ENCODE measurements at places on chromosomes 7 and 10.

GRCh38 chr10:71454347-71454746 lies 57.6 kb downstream of the CDH23 start:
- DNase-seq: no peak

GRCh38 chr7:121608785-121609184 lies 212.7 kb upstream of the FAM3C start:
- DNase-seq: no peak

DNA sequence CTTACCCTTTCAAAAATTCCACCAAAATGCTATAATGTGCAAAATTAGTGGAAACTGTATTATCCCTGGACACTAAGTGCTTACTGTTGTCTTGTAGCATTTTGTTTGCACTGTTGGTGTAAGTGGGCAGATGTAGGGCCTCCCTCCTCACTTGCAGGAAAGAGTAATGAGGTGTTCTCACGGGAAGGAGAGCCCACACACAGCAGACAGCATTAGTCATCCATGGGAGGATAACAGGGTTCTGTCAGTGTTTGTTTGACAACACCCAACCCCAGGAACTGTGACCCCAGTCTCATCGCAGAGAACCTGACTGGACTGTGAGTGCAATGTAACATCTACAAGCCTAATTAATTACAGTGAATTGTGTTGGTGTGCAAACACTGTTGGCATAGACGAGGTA lies 58.7 kb upstream of the VSTM2A start:
- no peak for DNase-seq

DNA sequence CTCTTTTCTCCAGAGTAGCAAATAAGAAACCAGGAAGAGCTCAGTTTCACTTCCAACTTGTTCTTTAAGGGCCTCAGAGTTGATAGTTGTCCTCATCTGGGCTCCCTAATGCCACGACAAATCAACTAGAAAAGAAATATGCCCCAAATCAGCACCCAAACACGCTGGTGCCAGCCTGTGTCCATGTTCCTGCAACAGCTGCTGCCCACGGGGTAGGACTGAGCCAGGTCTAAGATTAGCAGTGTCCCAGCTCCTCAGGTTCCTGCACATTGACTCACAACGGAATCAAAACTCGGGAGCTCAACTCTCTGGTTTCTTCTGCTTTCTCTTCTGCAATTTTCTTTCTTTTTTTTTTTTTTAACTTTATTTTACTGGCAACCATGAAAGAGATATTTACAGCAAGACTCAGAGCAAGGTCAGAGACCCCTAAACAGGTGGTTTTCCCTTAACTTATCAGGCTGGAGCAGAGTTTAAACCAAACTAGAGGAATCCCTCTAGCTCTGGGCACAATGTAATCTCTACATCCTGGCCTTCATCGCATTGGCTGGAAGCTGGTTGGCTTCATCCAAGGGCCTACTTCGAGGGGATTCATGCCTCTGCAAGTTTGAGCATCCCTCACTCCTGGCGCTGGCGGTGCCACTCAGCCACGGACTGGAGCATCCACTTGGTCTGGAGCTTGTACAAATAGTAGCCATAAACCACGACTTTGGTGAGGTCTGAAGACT lies 126.1 kb downstream of the PFKFB3 start:
- no peak for DNase-seq

DNA sequence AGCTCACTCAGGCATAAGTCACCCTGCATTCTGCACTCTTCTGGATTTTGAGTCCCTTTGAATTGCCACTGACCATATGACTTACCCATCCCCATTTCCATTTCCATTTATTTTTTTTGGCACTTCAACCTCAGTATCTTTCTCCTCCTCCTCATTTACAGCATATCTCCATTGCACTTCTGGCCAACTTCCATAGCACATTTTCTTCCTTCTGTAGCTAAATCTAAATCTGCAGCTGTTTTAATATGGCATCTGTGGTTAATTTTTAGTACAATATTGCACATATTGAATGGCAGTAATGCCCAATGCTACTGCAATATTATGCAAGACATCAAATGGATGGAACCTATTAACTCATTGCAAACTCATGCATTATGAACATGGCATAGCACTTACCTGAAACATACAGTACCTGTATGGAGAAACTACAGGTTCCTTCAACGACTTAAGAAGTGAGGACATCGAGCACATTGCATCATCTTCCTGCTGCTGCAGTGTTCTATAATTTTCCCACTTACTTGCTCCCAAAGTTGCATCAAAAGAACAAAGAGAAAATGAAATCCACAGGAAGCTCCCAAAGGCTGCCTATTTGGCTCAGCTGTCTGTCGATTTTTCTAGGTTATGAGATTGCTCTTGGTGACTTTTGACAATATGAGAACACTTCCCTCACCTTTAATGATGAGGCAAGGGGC lies 55.7 kb downstream of the LRRTM3 start:
- no peak for DNase-seq

- no peak for DNase-seq
Measured at GRCh38 chr10:51233337-51234100, 159.2 kb downstream of the PRKG1 start.

DNA sequence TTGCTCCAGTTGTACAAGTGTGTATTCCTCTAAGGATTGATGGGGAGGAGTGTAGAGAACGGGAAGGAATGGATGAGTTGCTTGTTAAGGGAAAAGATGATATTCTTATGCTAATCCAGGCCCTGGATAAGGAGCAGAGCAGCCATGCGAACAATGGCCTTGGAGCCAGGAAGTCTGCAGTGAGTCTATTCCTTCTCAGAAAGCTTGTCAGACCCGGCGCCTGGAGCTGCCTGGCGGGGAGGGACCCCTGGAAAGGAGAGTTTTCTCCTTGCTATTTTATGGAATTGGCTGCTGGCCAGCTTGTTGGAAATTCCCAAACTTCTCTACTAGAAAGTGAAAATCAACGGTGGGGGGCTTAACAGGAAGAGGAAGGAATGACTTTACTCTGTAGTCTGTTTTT lies 89.1 kb downstream of the MMRN2 start:
- DNase-seq: no peak

GRCh38 chr10:27391916-27392315 lies 112.2 kb upstream of the RAB18 start:
- no peak for DNase-seq

GRCh38 chr7:134755422-134756022 lies 23.9 kb upstream of the CALD1 start:
- peak; percentile 36 for DNase-seq

GRCh38 chr10:101933976-101934375 lies 90.4 kb upstream of the KCNIP2 start:
- DNase-seq: no peak

DNA sequence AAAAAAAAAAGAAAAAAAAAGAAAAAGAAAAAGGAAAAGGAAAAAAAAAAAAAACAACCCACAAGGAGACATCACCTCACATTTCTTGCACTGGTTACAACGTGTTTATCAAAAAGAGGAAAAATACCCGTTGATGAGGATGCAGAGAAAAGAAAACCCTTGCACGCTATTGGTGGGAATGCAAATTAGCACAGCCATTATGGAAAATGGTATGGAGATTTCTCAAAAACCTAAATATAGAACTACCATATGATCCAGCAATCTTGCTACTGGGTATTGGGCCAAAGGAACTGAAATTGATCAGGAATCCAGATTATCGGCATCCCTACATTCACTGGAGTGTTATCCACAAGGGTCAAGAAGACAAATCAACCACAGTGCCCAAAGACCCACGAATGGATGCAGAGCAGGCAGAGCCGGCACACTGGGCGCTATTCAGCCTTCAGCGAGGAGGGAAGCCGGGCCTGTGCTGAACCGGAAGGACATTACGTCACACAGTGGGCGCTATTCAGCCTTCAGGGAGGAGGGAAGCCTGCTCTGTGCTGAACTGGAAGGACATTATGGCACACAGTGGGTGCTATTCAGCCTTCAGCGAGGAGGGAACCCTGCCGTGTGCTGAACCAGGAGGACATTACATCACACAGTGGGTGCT lies 258.7 kb downstream of the ZMYND11 start:
- no peak for DNase-seq

DNA sequence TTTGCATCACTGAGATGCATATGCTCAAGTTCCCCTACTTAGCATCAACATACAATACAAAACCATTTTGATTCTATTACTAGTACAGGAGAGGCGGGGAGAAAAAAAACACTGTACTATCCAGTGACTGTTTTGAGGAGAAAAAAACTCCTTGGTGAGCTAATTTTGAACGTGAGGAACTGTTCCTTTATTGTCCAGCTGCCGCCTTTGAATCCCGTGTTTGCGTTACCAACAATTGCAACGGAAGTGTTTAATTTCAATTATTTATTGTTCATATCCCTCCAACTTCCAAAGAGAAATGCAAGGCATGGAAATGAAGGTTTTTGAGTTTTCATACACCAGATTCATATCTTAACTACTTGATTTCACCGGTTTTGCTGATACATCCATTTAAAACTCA lies 66.4 kb upstream of the ARHGAP21 start:
- no peak for DNase-seq

DNA sequence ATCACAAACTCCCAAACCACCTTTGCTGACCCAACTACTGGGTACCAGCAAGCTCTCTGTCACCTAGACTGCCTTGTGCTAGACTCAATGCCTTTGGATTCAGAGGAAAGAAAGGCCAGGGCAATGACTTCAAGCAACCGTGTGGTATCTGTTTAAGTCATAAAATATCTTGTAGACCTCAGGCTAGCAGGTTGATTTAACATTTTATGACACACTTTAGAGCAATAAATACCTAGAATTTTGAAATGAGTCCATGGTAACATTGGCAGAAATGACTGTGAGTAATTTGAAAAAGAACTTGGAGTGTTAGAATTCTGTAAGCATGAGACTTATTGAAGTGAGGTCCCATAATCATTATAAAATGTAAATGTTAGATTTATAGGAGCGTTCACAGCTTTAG lies 87.2 kb downstream of the TWIST1 start:
- DNase-seq: no peak

GRCh38 chr7:77734659-77735421 lies 38.6 kb downstream of the RSBN1L start:
- no peak for DNase-seq

- no peak for DNase-seq
Measured at GRCh38 chr10:30813872-30814481, 184.4 kb upstream of the LYZL2 start.

GRCh38 chr10:88791924-88792323 lies 10.6 kb upstream of the LIPM start:
- no peak for DNase-seq

GRCh38 chr7:44045226-44046014 lies 918 bp downstream of the DBNL start:
- no peak for DNase-seq

DNA sequence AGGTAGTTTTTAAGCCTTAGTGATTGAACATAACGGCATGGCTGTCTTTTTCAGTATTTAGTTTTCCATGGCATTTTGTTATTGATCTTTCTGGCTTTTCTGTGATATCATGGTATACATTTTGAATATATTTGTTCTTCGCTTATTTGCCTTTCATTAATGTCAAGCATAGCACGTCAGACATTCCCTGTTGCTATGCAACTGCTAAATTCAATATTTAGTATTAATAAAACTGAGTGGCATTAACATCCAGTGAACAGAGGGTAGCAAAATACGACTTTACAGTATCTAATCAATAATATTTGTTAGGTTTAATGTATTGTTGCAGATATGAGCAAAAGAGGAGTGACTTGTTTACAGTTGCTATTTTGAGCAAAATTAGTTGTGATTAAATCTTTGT lies 72.5 kb downstream of the LCOR start:
- no peak for DNase-seq

GRCh38 chr10:114334301-114334700 lies 70.0 kb downstream of the AFAP1L2 start:
- no peak for DNase-seq

GRCh38 chr7:77727936-77728701 lies 31.9 kb downstream of the RSBN1L start:
- no peak for DNase-seq

- DNase-seq: no peak
Measured at GRCh38 chr7:96045919-96046318, 273.6 kb downstream of the DYNC1I1 start.

DNA sequence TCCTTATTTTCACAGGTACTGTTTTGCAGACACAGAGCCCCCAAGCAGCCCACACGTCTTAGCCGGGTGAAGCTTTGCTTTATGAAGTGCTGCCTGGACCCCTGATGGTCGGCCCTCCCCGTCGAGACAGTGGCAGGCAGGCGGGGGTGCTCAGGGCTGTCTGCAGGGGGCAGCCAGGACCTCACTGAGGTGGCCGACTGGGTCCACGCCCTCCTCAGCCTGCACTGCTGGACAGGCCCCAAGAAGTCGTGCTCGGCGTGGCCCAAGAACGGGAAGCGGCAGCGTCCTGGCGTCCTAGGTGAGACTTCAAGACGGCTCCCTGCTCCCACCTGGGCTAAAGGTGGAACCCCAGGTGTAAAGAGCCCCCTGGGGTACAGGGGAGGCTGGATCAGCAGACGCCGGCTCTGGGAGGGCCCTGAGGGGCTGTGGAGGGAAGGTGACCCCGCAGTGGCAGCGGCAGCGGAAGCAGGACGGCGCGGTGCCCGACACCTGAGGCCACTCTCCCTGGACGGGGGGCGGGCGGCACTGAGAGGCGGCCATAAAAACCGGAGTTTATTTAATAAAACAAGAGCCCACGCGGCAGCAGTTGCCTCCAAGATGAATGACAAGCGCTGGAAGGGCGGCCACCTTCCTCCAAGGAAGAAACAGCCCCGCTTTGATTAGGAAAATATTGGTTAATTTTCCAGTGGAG lies 179.4 kb downstream of the ELFN1 start:
- DNase-seq: no peak

DNA sequence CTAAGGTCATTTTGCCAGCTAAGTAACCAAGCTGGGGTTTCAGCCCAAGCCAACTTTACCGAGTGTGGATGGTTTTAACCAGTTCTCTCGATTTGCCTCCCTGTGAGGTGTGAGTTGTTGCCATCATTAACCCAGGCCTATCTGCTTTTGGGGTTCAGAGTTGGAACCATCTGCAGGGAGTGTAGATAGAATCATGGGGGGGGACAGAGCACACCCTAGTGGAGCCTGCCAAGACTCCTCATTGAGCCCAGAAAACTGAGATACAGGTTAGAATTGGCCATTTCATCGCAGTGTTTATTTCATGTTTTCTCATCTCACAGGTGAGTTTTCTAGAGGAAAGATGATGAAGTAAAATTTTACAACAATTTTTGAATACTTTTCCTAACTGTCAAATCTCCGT lies 133.6 kb downstream of the SDK1 start:
- no peak for DNase-seq

DNA sequence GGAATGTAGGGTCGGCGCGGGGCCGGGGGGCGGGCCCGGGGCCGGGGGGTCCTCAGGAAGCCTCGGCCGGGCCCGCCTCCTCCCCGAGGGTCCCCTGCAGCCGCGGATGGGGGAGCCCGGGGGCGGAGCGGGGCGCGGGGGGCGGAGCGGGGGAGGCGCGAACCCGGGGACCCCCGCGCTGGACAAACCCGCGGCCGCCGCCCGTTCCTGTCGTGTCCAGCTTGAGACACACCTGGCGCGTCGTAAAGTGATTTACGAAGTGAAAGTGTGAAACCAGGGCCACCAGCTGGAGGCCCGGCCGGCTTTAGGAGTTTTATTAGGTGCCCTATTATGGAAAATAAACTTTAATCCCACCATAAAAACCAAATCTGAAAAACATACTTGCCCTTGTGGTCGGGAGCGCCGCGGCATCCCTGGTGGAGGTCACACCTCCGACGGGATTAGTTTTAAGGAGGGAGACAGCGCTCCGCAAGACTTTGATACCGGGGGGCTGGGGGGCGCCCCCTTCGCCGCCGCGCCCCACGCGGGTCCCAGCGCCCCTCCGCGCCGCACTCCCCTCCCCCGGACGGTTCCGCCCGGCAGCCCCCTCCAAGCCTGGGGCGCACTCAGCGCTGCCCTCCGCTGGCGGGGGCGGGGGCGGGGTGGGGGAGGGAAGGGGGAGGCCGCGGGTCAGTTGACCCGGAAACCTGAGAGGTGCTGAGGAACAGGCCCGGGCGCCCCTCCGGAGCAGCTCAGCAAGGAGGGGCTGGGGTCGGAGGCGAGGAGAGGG lies 10.3 kb downstream of the MNX1 start:
- no peak for DNase-seq
